Stimulated activated CD4-positive, alpha-beta T cell treated with anti-CD3 and anti-CD28 coated beads, Interleukin-15, amount 100 ng/mL, for 1 hour (primary cell): ENCODE measurements at places on chromosomes 11 and 22.

DNA sequence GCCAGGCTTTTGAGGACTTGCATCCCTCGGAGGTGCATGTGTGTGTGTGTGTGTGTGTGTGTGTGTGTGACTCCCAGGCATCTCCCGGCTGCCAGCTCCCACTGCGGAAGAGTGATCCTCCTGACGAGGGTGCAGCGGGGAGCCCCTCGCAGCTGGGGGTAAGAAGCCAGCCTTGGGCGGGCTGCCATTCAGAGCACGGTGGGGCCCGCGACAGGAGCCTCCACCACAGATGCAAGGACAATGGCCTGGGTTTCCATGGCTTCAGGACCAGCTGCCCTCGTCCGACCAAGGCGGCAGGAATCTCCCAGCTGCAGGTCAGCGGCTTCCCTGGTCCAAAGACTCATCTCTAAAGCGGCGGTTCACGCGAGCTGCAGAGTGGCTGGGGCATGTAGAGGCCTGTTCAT is 908.5 kb downstream of the BRD1 start:
- DNase-seq: no peak

DNA sequence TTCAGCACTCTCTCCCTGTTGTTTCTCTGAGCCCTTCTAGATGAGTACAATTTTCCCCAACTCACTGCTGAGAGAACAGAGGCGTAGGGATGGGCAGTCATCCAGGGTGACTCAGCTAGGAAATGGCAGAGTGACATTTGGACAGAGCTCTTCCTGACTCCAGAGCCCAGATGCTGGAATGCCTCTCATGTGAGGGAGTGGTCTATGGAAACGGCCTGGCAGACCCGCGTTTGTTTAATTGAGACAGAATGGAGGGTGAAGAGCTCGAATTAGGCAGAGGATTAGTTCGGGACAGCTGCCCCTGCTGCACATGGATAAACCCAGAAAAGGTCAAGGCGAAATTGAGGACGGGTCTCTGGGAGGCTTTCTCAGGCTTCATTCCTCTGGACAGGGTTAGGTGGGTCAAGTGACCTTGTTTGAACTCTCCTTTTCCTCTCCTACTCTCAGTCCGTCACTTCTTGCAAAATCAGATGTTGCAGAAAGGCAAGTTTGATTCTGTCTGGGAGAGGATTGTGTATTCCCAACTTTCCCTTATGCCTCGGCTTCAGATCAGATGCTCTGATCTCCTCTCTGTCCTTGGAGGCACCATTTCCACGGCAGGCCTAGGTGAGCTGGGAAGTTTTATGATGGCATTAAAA is 7.6 kb upstream of the LMO2 start:
- no peak for DNase-seq

DNA sequence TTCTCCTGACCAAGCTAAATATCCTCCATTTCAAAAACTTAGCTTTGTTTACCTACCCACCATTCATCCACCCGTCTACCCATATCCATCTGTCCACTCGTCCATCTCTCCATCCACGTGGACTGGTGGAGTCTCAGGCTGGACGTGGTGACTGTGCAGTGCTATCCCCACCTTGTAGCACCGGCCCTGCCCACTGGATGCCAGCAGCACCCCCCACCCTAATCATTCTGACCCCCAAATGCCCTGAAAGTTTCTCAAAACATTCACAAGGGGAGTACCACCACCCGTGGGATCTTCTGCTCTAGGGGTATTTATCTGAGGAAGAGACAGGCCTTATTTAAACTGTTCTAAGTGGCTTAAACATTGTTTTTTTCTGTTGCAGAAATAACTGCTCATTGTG is 206.4 kb downstream of the TBC1D22A start:
- no peak for DNase-seq

DNA sequence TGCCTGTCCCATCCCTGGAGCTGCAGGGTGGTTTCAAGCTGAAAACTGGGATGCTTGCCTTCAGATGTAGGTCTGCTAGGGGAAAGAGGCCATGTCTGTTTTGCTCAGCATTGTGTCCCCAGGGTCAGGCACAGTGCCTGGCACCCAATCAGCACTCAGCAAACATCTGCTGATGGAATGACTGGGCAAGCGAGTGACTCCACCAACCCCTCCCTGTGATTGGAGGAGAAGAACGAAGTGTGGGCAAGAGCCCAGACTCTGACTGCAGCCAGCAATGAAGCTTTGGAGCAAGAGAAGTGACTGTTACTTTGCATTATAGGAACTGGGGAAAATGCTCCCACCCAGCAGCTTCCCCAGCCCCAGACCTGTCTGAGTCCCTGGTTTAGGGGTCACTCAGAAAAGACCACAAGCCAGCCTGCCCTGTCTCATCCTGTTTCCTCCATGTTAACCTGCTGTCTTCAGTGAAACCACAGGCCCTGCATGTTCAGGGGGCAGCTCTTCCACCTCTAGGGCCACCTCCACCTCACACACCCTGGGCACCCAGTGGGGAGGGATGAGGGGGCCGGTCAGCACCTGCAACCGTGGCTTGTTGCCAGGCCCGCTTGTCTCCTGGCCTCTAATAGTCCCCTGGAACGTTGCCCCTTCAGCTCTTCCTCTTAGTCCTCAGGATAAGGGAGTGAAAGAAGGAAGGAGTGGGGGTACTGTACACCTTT is 147.4 kb downstream of the TRIM29 start:
- DNase-seq: no peak

- DNase-seq: no peak
Measured at GRCh38 chr11:10809373-10810160, 841 bp upstream of the EIF4G2 start.

- DNase-seq: peak; percentile 77
Measured at GRCh38 chr22:19629720-19630419, 84.4 kb upstream of the SEPTIN5 start.

GRCh38 chr11:118913411-118914125 is 12.2 kb downstream of the BCL9L start:
- DNase-seq: no peak

GRCh38 chr11:97964332-97965004 is 1056.3 kb upstream of the CNTN5 start:
- DNase-seq: no peak

DNA sequence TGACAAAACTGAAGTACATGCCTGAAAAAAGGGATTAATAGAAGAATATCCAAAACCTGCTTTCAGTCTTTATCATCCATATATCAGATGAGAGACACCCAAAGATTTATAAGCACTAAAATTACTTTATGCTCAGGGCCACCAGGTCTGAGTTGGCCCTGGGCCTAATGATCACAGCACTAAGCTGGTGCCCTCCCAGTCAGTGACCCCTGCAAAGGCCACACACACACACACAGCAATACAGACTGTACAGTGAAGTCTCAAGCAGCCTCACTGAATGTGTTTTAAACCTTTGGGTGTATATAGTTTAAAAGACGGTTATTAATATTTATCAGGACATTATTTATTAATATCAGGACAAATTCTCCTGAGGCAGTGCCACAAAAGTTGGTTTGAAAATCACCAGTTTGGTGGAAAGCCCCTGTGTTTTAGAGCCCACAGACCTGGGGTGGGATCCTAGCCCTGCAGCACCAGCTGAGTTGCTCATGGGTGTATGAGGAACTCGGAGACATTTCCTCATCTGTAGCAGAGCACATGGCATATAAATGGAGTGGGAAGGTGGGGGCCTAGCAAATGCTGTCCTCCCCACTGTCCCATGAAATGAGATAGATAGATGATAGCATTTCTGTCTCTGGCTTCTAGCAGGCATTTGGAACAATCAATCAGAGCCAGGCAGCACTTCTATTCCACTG is 48.4 kb upstream of the HORMAD2 start:
- no peak for DNase-seq

GRCh38 chr22:23689414-23689813 is 1.4 kb upstream of the RGL4 start:
- no peak for DNase-seq

GRCh38 chr22:46783721-46784120 is 21.3 kb downstream of the TBC1D22A start:
- no peak for DNase-seq

DNA sequence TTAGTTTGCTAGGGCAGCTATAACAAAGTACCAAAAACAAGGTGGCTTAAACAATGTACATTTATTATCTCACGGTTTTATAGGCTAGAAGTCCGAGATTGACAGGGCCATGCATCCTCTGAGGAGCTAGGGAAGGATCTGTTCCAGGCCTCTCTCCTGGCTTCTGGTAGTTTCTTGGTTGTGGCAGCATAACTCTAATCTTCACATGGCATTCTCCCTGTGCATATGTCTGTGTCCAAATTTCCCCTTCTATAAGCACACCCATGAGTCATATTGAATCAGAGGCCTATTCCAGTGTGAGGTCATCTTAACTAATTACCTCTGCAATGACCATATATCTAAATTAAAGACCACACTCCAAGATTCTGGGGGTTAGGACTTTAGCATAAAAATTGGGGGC is 31.3 kb upstream of the MMP13 start:
- DNase-seq: no peak

DNA sequence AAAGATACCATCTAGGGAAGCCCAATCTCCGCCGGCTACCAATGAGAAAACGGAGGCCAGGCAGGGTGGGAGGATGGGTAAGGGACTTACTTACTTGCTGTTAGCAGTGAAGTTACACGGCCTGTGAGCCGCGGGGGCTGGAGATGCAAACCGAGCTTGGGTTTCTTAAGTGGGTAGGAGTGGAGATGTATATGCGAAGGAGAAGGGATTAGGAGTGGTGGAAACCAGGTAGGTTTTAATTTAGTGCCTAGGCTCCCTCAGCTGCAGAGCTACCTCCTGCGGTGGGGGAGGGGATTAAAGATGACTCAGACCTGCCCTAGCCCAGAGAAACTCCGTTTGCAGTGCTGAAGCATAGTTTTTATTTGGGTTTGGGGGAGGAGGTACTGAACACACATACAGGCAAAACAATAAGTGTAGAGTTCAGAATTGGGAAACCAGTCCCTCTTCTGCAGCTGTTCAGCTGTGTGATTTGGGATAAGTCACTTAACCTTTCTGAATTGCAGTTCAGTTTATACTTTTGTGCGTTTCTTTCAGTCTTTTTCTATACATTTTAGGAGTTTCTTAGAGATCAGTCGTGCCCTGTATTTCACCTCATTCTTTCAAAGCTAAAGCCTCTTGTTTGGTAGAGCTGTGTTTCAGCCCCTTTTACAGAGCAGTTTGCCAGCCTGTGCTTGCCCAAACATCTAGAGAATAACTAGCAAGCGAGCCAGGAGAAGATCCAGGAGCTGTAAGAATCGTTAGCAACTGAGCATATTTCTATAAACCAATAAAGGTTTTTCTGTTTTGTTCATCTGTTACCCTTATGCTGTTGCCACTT is 596 bp upstream of the TNRC6B start:
- DNase-seq: peak; percentile 42

DNA sequence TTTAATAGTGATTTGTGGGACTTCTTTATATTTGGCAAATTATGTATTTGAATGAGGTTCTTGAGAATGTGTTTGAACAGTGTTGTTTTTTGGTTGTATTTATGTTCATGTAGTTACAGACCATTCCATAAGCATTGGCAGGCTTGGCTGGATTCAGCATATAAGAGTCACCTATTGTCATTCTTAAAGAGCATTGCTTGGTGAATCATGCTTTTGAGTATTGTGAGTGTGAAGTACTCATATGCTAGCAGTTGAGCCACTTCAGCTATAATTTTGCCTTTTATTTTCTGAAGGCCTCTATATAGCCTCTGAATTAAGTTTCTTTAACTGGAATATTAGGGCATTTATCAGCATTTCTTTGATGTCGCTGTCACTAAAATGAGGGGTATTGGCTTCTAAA is 110.0 kb upstream of the GAL start:
- DNase-seq: no peak

DNA sequence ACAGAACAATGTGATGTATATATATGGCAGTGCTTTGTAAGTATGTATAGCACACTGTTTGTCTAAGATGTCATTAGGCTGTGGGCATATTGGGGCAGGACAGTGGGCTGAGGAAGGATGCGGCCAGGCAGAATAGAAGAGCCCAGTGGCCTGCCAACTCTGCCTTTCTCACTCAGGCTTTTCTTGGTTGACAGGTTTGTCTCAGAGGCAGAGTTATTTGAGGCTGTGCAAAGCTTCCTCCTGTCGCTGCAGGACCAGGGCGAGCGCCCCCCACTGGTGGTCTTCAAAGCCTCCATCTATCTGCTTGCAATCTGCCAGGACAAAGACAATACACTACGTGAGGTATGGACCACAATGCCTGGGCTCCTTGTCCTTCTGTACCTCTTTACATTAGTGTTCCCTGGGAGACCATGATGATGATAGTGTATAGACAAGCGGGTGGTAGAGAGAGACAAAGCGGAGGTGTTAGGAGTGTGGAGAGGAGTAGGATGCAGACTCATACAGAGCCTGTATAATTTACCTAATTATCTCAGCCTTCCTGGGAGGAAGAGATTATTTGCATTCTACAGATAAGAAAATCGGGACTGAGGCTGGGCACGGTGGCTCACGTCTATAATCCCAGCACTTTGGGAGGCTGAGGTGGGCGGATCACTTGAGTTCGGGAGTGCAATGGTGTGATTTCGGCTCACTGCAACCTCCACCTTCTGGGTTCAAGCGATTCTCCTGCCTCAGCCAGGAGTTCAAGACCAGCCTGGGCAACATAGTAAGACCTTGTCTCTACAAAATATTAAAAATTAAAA is 37.3 kb upstream of the CCDC134 start:
- no peak for DNase-seq

GRCh38 chr11:46696212-46696558 is 4.2 kb downstream of the ARHGAP1 start:
- DNase-seq: no peak

DNA sequence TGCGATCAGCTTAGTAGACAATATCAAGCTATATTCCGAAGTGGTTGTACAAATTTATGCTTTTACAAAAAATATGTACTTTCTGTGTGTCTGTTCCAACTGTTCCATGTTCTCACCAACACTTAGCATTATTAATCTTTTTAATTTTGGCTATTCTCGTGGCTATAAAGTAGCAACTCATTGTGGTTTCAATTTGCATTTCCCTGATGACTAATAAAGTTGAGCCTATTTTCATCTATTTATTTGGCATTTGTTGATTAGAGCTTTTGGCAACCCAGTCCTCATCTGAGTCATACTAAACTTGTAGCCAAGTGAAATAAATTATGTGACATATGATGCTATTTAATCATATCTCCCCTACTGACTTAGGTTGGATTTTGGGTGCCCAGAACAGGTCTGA is 115.9 kb downstream of the FBXO7 start:
- no peak for DNase-seq

DNA sequence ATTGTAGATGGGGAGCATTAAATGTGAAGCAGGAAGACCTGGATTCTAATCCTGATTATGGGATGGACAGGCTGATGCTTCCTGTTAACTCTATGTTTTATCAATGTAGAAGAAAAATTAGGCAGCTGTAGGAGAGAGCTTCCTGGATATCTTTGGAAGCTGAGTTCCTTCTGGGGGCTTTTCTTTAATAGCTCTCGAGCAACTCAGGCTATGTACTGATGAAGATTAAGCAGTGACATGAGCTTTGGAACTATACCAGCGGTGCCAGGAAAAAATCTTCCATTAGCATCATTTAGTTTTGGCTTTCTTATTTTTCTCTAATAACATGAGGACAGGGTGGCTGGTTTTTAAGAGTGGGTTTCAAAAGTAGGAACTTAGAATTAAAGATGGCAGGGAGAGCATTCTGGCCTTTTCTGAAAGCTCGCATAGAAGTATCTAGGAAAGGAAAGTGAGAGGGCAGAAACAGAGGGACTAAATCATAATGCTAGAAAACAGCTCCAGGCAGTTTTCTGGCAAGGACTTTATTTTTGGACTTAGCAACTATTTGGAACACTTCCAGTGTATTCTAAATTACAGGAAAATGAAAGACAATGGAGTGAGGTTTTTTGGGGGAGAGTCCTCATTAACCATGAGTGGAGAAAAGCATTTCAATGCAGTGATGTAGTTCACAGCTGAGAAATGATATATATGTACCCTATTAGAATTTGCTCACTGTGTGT is 69.2 kb upstream of the RRM1 start:
- DNase-seq: no peak

GRCh38 chr11:61883327-61883726 is 8.0 kb downstream of the FADS3 start:
- DNase-seq: no peak
